Liver (tissue), 10 donors: ENCODE measurements at places on chromosomes 2 and 18. TPM values are rescaled to one million over a fixed set of nuclear protein-coding genes. Genes with fewer than 3 reads are reported as not detected.

COBLL1 gene
- 49.6 TPM for polyA plus RNA-seq

SERPINB3 gene
- polyA plus RNA-seq, result not detected

GRCh38 chr2:23434721-23435121 is 49.7 kb downstream of the KLHL29 start:
- H3K4me1 ChIP-seq, result no peaks in the 10 kb centered on the region
- no peaks in the 10 kb centered on the region for H3K27me3 ChIP-seq
- no peak for DNase-seq
- no peak overlapping the region for H3K4me3 ChIP-seq
- no peak overlapping the region for H3K27ac ChIP-seq

DNA sequence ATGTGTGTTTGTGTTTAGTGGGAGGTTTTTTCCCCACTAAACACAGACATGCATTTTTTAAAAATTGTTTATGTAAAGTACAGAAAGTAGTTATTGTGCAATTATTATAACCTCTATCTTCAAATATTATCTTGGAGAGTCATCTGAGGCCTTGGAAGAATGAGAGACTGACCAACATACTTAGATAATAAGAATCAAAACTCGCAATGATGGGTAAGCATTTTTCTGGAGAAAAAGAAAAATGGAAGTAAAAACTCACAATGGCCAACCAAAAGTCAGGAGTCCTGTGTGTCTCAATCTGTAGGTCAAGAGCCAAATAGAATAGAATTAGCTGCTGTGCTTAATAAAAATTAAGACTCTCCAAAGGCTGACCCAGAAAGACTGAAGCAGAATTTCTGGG is 43.0 kb downstream of the MEMO1 start:
- no peak overlapping the region for H3K27ac ChIP-seq
- no peaks in the 10 kb centered on the region for H3K4me1 ChIP-seq
- no peak for DNase-seq

DNA sequence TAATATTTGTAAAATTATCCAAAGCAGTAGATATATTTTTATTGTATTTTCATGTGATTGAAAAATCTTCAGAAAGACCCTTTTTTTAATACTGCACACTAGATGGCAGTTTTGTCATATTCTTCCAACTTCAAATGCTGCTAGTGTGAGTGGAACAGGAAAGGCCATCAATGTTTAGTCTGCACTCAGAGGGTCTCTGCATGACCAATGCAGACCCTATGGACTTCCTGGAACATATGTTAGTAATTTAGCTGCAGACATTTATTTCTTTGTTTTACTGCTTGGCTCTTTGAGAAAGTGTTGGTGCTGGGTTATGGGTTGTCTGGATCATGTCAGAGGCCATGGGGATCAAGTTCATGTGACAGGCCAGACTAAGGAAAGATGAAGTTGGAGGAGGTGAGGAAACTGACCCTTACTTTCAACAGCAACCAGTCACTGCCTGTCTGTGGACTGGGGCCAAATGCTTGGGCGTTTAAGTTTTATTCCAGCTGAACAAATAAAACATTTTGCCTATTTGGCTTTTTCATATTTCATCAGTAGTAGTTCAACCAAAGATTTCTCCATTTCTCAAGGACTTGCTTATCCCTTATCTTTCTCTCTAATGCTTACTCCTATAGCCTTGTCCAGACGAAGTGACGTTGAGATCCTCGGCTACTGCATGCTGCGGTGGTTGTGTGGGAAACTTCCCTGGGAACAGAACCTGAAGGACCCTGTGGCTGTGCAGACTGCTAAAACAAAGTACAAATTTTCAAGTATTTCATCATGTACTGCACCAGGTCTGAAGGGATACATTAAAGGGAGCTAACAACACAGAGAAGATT is 84.8 kb downstream of the VRK2 start:
- no peaks in the 10 kb centered on the region for H3K36me3 ChIP-seq
- H3K27ac ChIP-seq, result no peak overlapping the region
- no peaks in the 10 kb centered on the region for H3K27me3 ChIP-seq
- H3K4me3 ChIP-seq, result no peak overlapping the region
- H3K4me1 ChIP-seq, result no peaks in the 10 kb centered on the region
